ENCODE measurements at places on chromosomes 4 and X. TPM values are rescaled to one million over a fixed set of nuclear protein-coding genes. Genes with fewer than 3 reads are reported as not detected.

Gene HHIP
- total RNA-seq = 0.44 TPM

Gene PLA2G12A
- total RNA-seq = 24.3 TPM

Gene GC
- total RNA-seq = not detected

Gene SRPX2
- total RNA-seq = 128 TPM

Gene ACTRT1
- not detected for total RNA-seq

Gene HSFX4
- total RNA-seq = not detected
